ENCODE measurements at places on chromosomes 2 and 18. TPM values are rescaled to one million over a fixed set of nuclear protein-coding genes. Genes with fewer than 3 reads are reported as not detected.

The GALR1 gene
- 3.6 TPM for total RNA-seq

The LCT gene
- 1.7 TPM for total RNA-seq

The C2orf80 gene
- not detected for total RNA-seq

The SETBP1 gene
- total RNA-seq, result 34.4 TPM

The LONRF2 gene
- 3.4 TPM for total RNA-seq

The SERPINB3 gene
- total RNA-seq, result 0.96 TPM

The KCNJ3 gene
- total RNA-seq, result 2.4 TPM

The THAP4 gene
- 21.4 TPM for total RNA-seq

GRCh38 chr2:79855264-79856006, 342.6 kb downstream of the CTNNA2 start:
- no peak for DNase-seq

- no peak for DNase-seq
Observed at GRCh38 chr2:219404954-219405353, 13.2 kb upstream of the DES start.

GRCh38 chr2:181178823-181179412, 198.5 kb downstream of the UBE2E3 start:
- DNase-seq, result no peak

DNA sequence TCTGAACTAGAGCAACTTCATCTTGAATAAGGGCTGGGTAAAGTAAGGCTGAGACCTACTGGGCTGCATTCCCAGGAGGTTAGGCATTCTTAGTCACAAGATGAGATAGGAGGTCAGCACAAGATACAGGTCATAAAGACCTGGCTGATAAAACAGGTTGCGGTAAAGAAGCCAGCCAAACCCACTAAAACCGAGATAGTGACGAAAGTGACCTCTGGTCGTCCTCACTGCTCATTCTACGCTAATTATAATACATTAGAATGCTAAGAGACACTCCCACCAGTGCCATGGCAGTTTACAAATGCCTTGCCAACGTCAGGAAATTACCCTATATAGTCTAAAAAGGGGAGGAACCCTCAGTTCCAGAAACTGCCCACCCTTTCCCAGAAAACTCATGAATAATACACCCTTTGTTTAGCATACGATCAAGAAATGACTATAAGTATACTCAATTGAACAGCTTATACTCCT, 109.1 kb downstream of the FIGN start:
- DNase-seq, result no peak

DNA sequence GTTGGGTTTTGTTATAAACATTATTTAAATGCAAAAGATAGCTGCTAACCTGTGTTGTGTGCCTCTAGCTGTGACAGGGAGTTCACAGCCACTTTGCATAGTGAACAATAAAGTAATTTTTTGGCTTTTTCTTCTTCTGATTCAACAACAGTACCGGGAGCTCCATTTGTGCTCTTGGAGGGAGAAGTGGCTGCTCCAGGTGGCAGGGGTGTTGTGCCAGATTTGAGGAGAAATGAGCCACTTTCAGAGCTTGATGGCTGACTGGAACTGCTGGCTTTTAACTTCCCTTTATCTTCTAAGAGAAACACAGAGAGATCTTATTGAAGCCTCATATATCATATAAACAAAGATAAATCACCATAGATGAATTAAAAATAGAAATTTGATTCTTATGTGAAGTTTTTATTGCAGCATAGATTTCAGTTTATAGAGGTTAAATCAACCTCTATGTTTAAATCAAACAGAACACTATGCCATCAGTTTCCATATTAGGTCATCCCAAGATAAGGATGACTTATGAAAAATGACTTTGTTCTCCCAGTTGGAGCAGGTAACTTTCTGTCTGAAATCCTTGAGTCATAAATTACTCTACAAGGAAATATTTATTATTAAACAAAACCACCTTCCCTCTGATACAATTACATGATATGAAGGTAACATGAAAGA, 182.0 kb upstream of the SESTD1 start:
- no peak for DNase-seq

DNA sequence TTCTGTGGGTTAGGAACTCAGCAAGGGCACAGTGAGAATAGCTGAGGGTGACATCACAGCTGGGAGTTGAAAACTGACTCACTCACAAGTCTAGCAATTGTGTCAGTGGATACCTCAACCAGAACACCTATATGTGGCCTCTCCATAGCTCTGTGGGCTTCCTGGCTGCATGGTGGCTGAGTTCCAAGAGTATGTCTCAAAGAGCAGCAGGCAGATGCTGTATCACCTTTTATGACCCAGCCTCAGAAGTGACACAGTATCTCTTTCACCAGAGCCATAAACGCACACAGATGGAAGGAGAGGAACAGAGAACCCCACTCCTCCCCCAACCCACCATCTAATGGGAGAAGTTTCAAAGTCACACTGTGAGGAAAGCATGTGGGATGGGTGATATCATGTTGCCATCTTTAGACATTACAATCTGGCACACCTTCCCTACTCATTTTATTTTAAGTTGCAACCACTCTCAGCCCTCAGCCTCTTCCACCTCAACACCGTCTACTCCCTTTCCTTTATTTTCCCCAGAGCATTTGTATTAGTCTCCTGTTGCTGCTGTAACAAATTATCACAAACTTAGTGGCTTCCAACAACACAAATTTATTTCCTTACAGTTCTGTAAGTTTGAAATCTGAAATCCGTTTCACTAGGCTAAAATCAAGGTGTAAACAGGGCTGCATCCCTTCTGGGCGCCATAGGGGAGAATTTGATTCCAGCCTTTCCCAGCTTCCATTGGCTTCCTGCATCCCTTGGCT, 134.6 kb upstream of the SPATS2L start:
- DNase-seq, result no peak

DNA sequence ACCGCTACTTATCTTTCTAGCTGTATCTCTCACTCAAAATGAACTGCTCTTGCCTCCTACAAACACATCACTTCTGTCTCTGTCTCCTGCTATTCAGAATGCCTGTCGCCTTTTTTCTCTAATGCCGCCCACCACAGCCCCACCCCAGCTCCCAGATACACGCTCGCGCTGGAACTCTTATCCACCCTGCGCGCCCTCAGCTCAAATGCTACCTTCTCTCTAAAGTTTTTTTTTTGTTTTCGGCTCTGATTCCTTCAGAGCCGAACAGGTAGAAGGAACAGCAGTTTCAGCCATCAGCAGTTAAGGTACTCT, 3.9 kb upstream of the SOS1 start:
- no peak for DNase-seq

DNA sequence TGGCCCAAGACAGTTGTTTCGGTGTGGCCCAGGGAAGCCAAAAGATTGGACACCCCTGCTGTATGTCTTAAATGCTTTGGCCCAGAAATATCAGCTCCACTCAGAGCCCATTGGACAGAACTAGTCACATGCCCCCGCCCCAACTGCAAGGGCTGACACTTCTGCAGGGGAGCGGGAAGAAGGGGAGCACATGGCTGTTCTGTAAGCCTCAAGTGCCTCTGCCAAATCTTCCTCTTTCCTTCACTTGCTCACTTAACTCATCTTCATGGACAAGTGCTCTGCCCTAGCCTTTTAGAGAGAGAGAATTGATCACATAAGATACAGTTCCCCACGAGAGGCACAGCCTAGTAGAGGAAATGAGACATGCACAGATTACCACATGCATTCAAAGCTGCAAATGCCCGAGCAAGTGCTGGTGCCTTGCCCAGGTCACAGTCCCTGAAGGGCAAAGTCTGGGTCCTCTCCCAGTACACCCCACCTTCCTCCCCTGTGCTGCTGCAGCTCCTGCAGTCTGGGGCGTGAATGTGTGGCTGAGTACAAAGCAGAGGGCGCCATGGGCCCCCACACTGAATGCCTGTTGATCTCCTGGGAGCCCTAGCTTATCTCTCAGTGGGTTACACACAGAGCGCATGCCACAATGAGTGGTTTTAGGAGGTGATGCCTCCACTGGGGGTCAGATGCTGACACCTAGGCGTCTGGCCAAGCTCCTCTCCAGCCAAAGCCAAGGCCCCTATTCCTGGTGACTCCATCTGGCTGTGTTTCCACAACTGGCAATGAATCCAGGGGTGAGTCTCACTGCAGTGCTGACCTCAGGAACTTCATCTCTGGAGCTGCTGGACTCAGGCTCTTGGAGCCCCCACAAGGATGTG, 135.3 kb downstream of the CTIF start:
- DNase-seq, result no peak

DNA sequence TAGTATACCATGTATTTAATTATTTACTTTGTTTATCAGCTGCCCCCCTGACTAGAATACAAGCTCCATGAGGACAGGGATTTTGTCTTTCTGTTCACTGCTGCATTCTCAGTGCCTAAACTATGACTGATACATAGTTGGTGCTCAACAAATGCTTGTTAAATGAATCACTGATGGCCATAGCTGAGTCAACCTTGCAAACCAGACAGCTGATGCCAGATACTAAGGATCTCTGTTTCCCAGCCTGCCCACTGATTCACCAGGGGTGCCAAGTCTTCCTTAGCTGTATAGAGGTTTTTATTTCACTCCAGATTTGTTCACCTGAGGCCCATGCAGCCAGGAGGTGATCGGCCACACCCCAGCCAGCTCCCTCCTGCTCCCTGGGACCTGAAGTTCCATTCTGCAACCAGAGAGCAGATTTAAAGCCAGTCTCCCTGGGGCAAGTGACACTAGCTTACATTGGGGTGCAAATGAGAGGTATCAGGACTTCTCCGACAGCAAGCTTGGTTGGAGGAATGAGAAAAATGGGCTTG, 92.2 kb downstream of the C1QL2 start:
- no peak for DNase-seq

- no peak for DNase-seq
Observed at GRCh38 chr2:64205415-64205814, 61.2 kb upstream of the PELI1 start.

- DNase-seq, result no peak
Observed at GRCh38 chr2:69583321-69583833, 60.2 kb downstream of the AAK1 start.

GRCh38 chr18:10239991-10240634, 214.3 kb upstream of the APCDD1 start:
- DNase-seq, result peak; percentile 85

DNA sequence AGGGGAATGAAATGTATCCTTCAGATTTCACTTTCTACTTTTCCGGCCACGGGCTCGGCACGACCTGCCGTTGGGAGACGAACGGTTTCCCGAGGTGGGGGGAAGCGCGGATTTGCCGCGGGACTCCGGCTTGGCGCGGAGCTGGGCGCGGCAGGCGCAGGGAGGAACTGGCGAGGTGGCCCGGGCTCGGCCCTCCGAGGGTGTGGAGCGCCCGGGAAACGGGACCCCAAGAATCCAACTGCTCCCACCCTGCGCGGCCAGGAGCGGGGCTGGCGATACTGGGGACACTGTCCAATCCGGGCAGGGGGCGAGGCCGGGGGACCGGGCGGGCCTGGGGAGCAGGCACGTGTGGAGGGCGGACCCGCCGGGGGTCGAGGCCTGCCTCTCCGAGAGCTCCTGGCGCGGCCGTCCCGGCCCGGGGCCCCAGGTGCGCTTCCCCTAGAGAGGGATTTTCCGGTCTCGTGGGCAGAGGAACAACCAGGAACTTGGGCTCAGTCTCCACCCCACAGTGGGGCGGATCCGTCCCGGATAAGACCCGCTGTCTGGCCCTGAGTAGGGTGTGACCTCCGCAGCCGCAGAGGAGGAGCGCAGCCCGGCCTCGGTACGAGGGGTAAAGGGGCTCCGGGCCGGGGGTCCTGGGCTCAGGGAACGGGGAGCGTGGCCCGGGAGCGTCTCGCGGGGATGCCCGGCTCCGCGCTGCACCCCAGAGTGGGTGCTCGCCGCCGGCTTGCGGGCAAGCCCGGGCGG, at the start of gene ANXA4:
TSS of gene ANXA4 (plus strand) at position 560 of the 747 bp plus-strand sequence. CDS start 39,432 bp downstream, outside the sequence.
- DNase-seq, result peak; percentile 90

GRCh38 chr2:43331422-43331821, 105.0 kb upstream of the ZFP36L2 start:
- DNase-seq, result peak; percentile 99

DNA sequence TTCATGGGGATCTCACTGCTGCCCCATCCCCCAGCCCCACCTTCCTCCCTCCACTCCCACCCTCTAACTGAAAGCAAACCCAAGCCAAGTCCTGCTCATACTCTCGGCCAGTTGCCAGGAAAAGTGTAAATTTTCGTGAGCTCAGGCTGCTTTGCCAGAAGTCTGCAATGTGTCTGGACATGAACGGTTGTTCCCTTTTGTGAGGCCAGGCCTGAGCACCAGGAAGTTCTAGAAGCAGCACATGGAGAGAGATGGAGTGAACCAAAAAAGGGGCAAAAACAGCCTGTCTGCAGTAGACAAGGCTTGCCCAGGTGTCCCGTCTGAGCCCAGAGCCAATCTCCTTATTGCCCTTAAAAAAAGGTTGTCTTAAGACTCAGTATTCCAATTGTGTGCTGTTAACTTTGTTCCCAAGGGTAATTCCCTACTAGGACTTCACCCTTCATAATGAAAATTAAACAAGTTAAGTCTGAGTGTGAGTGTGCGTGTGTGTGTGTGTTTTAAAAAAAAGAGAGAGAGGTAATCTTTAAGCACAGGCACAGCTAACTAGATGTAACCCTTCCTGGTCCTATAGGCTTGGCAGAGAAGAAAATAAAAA, 247.1 kb downstream of the BCL11A start:
- peak; percentile 75 for DNase-seq

DNA sequence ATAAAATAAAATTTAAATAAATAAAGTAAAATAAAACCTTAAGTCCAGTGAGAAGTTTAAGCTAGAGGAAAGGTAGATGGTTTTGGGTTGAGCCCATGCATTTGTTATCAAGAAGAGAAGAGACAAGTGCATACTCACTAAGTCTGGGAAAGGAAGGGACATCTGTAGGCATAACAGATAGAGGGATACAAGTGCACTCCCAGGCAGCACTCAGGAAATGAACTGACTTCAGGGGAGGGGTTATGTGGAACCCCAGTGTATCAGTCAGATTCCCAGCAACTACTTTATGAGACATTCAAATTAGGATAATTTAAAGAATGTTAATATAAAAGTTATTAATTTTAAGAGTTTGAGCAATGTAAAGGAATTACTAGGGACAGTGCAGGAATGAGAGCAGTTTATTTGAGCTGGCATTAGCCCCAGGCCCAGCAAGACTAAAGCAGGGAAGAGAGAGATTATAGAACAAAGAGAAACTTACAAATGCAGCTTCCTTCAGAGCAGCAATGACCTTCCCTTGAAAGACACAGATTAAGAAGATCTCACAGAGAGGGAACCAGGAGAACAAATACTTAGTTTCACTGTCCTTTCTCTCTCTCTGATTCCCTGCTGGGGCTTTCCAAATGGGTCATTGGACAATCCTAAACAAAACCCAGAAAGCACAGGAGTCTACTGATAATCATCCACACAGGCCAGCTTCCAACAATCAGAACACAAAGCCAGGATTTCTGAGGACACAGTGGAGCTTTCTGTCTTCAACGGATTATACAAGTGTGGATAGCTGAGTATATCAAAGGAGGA, 109.7 kb downstream of the ERBB4 start:
- no peak for DNase-seq

GRCh38 chr2:238903141-238903540, 55.3 kb downstream of the TWIST2 start:
- no peak for DNase-seq

DNA sequence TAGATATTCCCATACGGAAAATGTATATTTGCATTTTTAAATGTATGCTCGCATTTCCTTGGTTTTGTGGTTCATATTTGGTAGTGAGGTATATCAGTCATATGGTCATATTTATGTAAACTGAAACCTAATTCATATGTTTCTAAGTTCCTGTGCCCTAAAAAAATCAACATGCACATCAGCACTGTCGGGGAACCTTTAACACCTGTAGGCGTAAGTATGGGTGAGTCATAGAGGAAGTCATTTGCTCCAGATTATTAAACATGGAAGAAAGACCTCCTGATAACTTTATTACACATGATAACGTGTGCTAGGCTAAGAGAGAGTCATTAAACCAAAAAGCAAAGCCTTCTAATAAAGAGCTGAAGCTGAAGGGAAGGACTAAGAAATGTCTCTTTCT, 437.7 kb downstream of the NRXN1 start:
- DNase-seq, result no peak

GRCh38 chr2:218196974-218197373, 20.0 kb upstream of the ARPC2 start:
- DNase-seq, result no peak
